ENCODE measurements at places on chromosomes 7 and 10.

DNA sequence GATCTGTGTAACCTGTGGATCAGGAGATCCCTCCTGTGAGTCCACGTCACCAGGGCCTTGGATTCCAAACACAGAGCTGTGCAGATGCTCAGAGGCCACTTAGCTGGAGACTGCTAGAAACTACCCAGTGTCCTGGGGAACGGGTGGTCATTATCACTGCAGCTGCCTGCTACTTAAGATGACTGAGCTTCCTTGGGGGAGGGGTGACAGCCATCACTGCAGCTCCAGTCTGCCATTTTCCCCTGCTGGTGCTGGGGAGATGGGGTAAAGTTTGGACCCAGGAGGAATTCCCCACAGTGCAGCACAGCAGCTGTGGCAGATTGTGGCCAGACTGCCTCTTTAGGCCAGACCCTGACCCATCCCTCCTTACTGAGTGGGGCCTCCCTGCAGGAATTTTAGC lies 78.8 kb upstream of the VOPP1 start:
- DNase-seq = no peak

DNA sequence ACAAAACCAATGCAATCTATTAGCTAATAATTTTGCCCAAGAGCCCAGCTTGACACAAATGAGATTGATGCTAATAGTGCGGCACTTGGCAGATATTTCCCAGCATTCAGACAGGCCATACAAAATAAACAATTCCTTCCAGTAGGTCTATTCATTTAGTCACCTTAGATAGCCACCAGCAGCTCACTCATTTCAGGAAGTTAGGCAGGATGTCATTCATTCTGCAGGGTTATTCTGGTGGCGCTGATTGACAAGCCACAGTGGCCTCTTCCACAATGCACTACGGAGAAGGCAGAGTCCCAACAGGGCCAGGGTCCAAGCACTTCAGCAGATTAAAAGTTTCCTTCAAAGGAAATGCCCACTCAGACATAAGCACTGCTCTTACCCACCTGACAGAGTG lies 55.8 kb downstream of the PIK3AP1 start:
- no peak for DNase-seq

DNA sequence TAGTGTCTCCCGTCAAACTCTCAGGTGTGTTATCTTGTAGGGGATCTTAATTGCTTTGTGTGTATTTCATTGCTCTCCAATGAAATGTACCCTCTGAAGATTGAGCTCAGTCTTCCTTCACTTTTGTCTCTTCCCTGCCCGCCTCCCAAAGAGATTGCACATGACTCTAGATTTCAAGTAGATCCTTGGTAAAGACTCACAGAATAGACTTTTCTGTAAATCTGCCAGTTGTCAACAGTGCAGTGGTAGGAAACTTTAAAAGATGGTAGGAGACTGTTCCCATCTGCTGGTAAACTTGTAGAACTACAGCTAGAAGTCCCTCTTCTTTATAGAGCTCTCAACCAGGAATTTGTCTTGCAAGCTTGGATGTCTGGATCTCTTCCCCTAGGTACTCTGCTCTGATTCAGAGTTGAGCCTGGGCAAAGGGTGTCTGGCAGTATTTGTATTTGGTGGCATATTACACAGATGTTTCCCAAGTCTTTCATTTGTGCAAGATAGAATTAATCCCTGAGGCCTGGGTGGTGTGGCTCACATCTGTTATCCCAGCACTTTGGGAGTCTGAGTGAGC lies 9.6 kb downstream of the CCL26 start:
- no peak for DNase-seq

GRCh38 chr7:7966141-7966734 lies 2.4 kb upstream of the GLCCI1 start:
- DNase-seq = no peak

- DNase-seq = no peak
Measured at GRCh38 chr7:75055830-75056772, 17.5 kb downstream of the RCC1L start.

DNA sequence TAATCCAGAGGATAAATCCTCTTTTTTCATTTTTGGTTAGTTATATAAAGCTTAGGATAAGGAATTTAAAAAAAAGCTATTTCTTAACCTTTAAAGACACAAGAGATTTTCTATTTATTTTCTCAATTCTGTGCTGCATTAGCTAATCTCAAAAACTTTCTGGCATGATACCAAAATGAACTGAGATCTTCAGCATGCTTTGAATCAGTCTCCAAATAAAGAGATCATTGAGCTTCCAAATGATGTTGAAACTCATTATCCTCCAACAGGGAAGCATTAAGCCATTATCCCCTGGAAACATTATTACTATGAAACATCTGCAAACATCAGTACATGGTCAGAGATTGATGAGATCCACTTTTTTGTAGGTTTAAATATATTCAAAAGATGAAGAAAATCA lies 350.3 kb upstream of the TEX47 start:
- no peak for DNase-seq

DNA sequence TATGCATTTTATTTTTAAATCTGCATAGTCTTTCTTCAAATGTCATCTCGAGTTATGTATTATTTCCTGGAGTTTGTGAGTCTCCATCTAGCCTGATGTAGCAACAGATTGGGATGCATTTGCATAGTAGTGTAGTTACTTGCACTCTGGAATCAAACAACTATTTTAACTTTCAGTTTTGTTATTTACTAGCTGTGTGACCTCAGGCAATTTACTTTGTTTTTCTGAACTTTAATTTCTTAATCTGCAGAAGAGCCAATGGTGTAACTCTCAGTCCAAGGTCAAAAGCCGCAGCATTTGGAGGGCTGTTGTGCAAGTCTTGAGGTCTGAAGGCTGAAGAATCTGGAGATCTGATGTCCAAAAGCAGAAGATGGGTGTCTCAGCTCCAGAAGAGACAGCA lies 175.8 kb upstream of the SORCS1 start:
- DNase-seq = no peak

DNA sequence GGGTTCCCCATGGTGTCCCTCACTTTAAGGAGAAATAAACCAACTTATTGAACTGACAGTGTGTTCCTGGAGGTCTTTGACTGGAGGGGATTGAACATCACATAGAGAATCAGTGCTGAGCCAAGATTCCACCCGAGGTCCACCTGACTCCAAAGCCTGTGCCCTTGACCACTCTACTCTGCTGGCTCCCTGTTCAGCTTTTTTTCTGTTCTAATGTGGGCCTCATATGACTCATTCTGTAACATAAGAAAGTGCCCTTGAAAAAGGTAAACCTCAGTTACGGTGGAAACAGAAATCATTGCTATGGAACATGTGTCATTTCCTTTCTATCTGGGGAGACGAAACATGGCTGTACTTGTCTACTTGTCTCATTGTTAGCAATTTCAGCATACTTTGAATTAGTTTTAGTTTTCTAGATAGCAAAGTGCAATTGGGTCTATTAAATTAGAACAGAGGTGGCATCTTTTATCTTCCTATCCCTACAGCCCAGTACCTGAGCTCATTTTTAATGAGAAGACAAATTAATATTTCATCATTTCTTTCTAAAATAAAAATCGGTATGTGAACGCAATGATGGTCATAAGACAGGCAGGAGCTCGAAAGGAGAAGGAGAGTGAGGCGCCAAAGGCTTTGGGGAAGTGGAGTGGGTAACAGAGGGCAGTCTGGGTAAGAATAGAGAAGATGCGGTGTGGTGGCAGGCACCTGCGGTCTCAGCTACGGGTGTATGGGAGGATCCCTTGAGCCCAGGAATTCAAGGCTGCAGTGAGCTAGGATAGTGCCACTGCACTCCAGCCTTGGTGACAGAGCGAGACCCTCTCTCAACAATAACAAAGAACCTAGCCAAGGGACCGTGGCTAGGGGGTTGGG lies 1.5 kb downstream of the GSDME start:
- peak; percentile 2 for DNase-seq
